ENCODE measurements at places on chromosomes 3 and 15.

DNA sequence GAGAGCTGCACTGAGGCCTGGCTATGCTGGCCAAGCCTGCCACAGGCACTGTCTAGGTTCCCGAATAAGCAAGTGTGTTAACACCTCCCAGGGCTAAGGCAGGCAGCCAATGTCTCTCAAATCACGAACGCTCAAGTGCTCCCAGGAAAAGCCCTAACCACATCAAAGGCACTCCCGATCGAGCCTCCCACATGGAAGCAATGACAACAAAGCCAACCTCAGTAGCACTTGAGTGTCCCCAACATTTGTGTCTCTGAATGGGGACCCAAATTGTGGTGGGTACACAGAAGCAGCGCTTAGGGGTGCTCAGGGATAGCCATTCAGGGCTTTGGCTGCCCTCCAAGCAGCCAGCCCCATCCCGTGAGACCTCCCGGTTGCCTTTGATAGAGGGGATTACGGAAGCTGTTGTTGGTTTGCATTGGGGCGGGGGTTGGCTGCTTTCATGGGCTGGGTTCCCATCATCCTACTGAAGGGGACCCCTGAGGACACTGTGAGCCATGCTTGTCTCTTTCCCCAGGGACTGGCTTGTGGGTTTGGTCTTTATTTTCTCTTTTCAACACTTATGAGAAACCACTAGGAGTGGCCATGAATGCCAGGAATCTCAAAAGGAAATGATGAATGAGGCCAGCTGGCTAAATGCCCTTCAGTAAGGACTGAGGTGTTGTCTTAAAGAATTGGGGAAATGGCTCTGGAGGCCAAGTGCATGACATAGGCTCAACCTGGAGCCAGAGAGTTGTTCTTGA is 234.1 kb upstream of the FEZF2 start:
- DNase-seq, result no peak

DNA sequence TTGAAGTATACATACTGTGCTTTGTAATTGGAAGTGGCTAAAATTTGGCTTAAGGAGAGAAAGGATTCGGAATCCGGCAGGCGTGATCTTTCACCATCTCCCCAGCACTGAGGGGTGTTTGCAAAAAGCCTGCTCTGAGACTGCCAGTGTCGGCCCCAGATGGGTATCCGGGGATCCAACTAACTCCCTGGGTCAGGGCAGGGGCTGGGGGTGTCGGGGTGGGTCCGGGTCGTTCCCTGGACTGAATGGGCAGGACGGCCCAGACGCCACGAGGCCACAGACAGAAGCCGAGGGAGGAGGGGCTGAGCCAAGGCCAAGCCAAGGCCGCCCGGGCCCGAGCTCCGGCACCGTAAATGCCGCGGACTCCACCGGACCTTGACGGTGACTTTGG is 349 bp downstream of the PPIB start:
- no peak for DNase-seq

GRCh38 chr3:117447419-117447818 is 737.8 kb downstream of the TUSC7 start:
- no peak for DNase-seq

DNA sequence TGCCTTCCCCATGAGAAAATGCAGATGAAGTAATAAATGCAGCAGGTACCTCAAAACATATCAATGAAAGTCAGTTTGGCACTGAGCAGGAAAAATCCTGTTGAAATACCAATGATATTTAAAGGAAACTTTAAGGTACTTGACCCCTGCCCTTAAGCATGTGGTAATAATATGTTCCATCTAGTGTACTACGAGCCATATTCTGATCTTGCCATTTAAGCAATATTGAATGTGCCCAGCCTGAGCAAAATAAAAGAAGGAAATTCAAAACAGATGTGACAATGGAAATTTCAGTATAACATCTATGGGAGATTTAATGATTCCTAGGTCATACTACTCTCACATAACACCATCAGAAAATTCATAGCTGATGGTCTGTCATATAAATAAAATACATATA is 191.8 kb upstream of the CGNL1 start:
- DNase-seq, result no peak

DNA sequence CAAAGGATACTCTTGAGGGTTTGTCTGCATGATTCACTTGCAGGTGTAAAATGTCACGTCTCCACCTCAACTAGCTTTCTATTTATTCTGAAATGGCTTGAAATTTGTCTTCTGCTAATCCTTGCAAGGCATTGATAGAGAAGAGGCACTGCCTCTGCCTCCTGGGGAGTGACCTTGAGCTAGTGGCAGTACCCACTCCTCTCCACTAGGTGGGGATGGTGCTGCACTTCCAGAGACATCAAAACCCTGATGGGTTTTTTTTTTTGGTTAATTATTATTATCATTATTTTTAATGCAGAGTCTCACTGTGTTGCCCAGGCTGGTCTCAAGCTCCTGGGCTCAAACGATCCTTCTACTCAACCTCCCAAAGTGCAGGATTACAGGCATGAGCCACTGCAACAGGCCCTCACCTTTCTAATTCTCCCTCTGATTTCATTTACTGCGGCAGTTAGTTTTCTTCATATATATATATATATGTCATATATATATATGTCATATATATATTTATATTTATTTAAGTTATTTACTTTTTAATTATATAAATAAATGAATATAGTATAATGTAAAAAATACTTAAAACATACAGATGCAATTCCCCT is 117.6 kb upstream of the EIF1B start:
- peak; percentile 58 for DNase-seq

DNA sequence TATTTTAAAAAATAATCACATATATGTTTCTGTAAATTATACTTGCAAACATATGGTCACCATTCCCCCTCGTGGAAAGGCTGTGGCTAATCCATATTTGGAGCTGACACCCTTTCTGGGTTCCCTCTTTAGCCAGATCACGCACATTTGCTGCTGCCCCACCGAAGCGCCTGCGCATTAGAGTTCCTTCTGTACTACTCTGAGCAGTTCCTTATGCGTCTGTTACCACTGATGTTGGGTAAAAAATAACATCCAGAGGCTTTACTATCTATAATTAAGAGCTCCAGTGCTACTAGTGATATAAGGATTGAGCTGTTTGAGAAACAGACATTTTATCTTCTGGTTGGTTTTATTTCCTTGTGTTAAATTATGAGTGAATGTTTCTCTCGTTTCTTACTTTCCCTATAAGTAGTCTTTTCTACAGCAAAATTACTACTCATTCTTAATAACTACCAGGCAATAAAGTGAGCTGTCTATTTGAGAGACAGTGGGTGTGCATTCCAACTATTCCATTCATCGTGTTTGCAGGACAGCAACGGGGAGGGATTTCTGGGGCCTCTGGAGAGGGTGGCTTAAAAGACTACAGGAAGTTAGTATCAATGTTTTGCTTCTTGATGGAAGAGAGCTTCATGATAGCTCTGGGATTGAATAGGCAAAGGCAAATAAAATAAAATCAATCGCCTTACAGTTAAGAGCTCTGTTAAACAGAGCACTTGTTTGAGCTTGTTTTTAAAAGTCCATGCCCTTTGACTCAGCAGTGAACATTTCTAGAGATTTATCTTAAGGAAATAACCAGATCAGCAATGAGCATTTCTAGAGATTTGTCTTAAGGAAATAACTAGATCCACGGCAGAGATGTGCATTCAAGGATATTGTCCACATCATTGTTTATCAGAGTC is 245.2 kb downstream of the CD47 start:
- DNase-seq, result no peak

GRCh38 chr3:171348121-171348520 is 112.1 kb downstream of the TNIK start:
- no peak for DNase-seq

DNA sequence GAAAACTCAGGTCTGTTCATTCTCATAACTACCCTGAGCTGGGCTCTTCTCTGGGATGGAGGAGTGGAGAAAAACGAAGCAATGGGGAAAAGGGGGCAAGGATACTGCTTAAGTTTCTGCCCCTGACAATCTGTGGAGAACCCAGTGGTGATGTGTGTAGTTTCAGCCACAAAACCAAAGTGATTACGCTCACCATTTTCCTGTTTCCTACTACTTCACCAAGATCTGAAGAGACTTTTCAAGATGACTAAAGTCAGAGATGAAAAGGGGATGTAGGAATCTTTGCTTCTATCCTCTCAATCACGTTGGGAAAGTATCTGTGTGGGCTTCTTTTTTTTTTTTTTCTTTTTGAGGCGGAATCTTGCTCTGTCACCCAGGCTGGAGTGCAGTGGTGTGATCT is 8.3 kb upstream of the UBE2E1 start:
- no peak for DNase-seq

- no peak for DNase-seq
These were observed 329.9 kb upstream of the TPRG1 start for GRCh38 chr3:188841906-188842305.

- DNase-seq, result no peak
These were observed 45.4 kb downstream of the PRICKLE2 start for GRCh38 chr3:64179860-64180259.

Data from activated naive CD4-positive, alpha-beta T cell treated with anti-CD3 and anti-CD28 coated beads, Interleukin-2, amount 50 U/mL, for 16 hours (primary cell).